NCI-H774 (cell line): ENCODE measurements at places on chromosomes 5 and 9.

DNA sequence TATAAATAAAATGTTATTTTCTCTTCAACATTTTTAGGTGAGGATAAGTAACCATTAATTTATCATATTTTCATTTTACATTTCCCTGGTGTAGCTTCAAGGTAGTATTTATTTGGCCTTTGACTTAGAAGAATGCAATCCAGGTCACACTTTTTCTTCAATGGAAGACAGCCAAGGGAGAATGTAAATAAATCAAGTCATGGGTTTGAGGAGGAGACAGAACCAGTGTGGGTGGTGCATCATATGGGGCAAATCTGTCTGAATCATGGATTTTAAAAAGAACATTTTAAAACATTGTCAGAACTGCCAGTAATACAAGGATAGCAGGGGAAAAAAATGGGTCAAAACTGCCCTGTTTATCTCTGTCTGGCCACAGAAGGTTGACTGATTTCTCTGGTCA is 229.5 kb downstream of the FAM114A2 start:
- no peak for DNase-seq

DNA sequence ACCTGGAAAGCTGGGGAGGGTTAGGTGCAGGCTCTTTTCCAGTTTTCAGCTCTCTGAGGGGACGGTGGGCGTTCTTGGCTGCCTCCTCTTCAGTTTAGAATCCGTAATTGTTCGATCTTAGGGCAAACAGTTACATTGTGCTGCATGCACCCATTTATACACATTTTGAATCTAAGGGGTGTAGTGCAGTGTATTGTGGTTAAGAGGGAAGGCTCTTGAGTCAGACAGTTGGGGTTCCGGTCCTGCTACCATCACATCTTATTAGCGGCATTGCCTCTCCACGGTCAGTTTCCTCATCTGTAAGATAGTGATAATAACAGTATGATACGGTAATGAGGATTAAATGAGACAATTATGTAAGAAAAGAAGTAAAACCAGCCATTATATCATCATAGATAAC is 625 bp downstream of the EXOSC2 start:
- DNase-seq = no peak

DNA sequence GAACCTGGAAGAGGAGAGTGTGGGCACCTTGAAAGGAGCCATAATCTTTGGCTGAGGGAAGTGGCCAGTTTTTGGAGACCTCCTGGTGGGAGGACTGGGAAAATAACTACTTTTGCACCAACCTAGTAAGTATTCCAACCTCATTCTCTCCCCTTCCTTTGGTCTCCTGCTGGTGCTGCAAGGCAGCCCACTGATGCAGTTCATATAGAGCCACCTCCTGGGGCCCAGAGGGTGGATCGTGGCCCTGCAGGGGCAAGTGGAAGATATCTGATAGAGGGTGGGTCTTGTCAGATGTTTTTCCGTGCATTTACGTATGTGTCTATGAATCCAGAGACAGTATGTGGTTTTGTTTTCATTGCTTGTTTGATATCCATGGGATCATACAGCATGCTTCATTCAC is 172.8 kb upstream of the PITX1 start:
- DNase-seq = no peak

DNA sequence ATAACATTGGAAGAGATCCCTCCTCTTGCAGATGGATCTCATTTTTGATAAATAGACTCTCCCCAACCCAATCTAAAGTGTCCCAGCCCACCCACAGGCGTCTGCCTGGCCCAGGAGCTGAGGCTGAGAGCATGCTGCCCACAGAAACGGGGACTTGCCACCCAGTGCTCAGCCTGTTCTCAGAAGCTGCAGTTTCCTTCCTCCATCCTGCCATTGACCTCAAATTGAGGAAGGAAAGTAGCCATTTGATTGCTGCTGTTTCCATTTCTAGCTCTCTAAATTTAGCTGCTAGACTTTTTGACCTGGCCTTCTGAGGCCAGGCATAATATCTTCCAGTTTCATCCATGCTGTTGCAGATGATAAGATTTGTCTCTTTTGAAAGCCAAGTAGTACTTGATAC is 31.1 kb upstream of the FRMD3 start:
- no peak for DNase-seq

GRCh38 chr5:139382807-139383206 is 290 bp downstream of the SLC23A1 start:
- no peak for DNase-seq
